ENCODE measurements at places on chromosomes 6 and 20.

GRCh38 chr6:165695722-165696515 is 32.9 kb upstream of the PDE10A start:
- DNase-seq = no peak

DNA sequence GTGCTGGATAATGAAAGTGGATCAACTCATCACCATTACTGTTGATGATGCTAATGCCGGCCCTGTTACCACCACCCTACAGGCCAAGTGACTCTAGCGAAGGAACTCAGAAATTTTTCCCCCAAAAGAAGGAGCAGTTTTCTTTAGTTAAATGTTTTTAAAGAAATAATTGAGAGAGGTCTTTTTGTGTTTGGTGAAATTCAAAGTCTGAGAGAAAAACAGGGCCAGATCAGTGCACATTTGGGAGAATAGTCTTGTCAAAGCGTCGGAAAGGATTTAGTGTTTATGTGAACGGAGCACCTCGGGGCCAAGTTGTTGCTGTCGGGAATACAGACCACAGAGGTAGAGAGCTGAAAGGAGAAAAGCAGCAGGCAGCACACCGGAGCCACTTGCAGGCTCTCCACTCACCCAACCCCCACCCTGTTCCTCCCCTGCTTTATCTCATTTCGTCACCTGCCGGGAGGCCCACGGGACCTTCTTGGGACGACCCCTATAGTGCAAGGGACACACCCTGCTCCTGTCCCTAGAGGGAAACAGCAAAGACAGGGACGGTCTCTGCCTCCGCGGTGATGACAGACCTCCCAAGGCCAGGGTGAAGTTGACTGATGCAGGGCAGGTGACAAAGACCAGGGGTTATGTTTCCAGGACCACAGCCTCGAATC is 6.8 kb downstream of the TFAP2B start:
- DNase-seq = no peak

- peak; percentile 48 for DNase-seq
These were observed 9.0 kb upstream of the NCOA6 start for GRCh38 chr20:34834459-34834893.

- DNase-seq = no peak
These were observed 21.5 kb downstream of the BMP6 start for GRCh38 chr6:7747433-7747832.

GRCh38 chr6:31378721-31379103 is 21.7 kb upstream of the HLA-B start:
- DNase-seq = no peak

DNA sequence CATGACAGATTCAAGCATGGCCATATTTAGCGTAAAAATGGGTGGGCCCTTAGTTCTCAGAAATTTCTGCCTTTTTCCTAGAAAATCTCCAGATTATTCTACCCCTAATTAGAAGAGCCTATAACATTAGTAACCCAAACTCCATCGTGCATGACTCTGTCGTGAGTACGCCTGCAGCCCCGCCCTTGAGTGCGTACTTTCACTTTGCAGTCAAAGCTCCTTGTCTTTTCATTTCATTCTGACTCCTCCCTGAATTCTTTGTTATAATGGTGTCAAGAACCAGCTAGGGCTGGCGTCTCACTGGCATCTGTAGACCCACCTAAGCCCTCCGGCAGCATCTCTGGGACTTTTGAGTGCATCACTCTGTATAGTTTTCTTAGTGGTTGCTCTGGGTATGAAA is 61.7 kb upstream of the NOX3 start:
- no peak for DNase-seq

DNA sequence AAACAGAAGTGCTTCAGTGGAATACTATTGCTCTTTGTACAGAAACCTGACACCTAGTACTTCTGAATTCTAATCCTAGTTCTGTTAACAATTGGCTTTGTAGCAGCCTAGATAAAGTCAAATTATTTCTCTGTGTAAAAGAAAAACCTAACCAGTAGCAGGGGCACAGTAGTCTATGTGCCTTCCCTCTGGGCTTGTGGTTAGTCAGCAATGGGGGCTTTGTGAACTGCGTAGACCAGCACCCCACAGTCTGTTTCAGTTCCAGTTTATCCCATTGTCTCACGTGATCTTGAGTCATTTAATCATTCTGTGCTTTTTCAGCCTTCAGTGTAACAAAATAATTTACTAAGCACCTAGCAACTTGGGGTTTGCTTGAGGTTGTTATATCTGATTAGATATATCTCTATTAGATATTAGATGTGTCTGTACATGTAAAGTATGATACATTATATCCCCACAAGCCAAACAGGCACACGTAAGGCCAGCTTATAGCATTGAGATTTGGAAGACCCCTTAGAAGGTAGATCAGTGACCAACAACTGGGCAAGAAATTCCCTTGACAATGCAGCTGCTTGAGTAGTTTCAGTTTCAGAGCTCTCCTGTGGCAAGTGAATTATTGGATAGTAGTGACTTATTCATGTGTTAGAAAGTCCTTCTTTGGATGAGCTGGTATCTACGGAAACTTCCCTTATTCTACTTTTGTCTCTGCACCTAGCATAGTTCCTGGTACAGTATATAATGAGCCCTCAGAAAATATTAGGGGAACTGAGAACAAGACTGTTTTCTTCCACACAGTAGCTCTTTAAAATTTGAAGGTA is 27.9 kb upstream of the CCR6 start:
- no peak for DNase-seq

- no peak for DNase-seq
These were observed 52.0 kb downstream of the LGSN start for GRCh38 chr6:63267828-63268227.

DNA sequence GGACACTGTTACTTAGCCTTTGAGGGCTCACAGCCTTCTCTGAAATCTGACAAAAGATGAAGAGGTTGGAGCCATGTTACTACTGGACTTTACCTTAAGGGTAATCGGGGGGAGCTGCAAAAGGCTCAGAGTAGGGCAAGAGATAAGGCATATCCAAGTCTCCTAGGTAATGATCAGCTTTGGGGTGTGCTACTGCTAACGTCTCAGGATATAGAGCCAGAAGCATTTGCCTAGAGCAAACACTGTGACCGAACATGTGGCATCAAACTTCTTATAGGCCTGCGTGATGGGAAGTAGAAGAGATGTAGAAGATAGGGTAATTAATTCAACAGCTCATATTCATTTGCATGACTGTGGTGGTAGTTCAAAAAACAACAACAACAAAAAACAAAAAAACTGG is 11.1 kb downstream of the UBE2V1 start:
- DNase-seq = no peak

DNA sequence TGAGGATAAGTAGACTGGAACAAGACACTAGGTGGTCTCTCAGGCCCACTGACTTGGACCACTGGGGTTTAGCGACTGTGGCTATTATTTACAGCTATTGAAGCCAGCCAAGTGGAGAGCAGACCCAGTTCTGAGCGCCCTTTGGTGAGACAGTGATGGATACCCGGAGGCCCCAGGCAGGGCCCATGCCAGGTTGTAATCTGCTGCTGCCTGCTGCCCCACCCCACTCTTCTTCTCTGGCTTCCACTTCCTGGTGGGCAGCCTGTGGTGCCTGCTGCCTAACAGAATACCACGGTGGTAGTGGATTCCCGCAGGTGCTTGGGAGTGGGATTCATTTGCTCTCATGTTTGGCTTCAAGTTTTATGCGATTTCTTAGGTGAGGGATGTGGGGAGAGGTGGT is 570 bp downstream of the RAB44 start:
- no peak for DNase-seq

GRCh38 chr20:19734811-19735210 is 23.2 kb upstream of the RIN2 start:
- no peak for DNase-seq

DNA sequence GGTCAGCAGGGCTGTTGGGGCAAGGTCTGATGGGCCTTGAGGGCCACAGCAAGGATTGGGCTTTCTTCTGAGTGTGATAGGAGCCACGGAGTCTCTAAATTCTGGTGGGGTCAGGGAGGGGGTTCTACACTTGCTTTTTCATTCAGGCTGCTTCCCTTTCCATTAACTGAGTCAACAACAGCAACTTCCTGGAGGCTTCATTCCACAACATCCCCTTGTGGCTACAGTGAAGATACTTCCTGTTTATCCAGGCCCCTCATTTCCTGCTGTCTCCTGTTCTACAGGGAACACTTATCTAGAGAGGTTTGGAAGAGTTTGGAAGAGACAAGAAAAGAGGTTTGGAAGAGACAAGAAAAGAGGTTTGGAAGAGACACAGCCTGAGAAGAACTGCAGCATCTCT is 144.8 kb upstream of the ENPP5 start:
- no peak for DNase-seq

GRCh38 chr6:148761527-148762011 is 14.7 kb downstream of the UST start:
- no peak for DNase-seq

- DNase-seq = peak; percentile 2
These were observed 87.5 kb downstream of the MEI4 start for GRCh38 chr6:77740380-77740779.
